ENCODE measurements at places on chromosomes 4 and X.

DNA sequence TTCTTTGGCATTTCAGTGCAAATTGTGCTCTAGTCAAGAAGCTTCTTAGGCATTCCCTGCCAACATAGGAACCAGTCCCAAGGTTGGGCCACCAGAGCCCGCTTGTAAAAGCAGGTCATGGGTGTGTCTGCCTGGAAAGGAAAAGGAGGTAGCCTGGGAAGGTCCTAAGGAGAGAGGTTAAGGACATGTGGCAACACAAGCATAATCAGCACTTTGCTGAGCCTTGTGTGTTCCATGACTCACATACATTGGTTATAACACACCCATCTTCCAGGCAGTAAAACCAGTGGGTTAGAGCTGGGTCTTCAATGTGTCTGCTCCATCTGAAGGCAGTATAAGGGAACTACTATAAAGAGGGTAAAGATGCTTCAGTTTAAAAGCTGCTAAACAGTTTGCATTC is 165.0 kb downstream of the FHIP1A start:
- DNase-seq, result no peak

DNA sequence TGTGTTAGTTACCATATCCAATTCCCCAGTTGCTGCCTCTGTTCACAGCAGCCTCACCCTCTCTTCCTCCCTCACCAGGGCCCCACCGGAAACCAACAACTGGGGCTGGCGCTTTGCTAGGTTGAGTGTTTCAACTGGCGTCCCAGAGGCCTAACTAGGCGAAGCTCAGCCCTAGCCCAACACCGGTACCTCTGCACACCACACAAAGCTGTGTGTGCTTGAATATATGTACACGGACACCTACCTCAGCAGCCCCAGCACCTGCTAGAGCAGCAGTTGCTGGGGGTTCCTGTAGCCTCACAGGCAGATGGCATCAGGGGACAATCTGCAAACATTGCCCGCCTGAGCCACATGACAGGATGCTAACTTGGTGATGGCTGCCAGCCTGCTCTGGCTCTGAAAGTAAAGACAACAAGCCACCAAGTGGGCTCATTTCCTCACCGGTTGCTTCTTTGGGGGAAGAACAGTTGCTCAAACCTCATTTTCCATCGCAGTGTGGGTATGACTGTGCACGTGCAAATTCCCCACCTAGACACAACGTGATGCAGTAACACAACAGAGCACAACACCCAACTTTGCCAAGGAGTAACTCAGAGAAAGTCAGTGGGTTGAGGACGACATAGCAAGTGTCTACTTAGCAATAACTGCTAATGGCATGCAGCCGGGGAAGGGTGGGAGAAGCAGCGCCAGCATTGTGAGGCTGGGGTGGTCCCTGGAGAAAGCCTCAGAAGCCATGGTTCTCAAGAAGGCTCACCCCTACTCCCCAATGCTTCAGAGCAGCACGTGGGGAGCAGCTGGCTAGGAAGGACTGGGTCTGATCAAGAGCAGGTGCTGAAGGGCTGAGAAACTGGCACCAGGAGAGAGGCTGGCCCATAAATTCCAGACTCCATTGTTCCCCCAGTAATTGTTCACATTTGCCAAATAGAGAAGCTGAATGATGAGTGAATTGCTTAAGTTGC is 139.5 kb downstream of the SH3KBP1 start:
- DNase-seq, result peak; percentile 13

DNA sequence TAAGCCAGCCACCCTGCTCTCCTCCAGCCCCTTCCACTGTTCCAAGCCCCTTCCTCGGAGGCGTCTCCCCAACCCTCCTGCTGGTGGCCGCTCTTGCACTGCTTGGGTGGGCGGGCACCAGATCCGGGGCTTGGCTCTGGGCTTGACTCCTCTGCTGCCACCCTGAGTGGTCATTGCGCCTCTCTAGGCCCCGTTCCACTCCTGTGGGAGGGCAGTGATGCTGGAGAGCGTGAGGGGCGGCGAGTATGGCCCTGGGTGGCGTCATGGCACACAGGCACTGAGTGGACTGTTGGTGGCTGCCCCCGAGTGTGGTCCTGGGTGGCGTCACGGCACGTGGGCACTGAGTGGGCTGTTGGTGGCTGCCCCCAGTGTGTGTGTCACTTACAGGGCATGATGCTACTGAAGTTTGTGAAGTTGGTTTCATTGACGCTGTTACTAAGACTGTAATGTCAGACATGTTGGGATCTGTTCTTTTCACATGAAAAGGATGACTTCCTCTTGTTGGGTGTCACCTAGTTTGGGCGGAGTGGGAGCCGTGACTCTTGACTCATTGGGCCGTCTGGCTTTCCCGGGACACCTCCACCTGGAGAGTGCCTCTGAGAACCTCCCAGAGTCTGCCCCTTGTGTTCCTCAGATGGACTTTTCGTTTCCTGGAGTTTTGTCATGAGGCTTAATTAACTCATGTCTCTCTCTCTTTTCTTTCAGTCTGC is 55.9 kb upstream of the HGFAC start:
- no peak for DNase-seq

- no peak for DNase-seq
Observed at GRCh38 chr4:7041801-7042502, 1.2 kb upstream of the TADA2B start.

DNA sequence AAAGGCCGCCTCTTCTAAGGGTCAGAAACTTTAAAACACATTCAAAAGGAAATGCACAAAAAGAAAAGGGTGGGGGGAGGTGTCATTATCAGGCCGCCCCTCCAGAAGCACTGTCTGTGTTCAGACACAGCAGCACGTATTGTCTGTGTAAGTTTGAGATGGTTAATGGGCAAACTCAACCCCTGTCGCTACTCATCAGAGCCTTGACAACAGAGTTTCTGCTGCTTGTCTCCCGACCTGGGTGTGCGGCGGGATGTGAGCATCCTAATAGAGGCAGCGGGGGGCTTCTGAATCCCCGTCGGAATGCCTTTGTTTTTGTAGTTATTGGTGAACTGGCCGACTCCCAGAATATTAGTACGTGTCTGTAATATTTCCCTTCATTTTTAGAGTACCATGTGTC is 158.9 kb downstream of the DCTD start:
- DNase-seq, result no peak

GRCh38 chr4:2357821-2358745 is 60.4 kb downstream of the ZFYVE28 start:
- DNase-seq, result no peak

DNA sequence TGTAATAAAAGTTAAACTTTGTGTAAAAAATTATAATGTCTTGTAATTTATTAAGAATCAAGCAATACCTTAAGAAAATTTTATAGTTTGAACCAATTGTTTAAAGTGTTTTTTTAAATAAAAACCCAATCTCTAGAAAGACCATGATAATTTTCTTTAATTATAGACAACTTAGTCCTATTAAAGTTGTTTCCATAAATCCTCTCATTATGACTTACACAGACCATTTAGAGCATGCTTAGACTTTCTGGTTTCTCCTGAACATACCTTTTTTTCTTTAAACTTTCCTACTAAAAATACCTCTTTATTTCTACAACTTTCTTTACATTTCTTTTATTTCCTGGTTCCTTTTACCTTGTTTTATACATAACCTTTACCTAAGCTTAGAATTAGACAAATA is 837.4 kb downstream of the PCDH19 start:
- no peak for DNase-seq

GRCh38 chrX:130108647-130109428 is 1.5 kb downstream of the ELF4 start:
- peak; percentile 39 for DNase-seq

- no peak for DNase-seq
Observed at GRCh38 chr4:38788317-38788716, 5.5 kb upstream of the TLR10 start.

GRCh38 chrX:136735601-136736000 is 45.1 kb downstream of the ARHGEF6 start:
- DNase-seq, result no peak

DNA sequence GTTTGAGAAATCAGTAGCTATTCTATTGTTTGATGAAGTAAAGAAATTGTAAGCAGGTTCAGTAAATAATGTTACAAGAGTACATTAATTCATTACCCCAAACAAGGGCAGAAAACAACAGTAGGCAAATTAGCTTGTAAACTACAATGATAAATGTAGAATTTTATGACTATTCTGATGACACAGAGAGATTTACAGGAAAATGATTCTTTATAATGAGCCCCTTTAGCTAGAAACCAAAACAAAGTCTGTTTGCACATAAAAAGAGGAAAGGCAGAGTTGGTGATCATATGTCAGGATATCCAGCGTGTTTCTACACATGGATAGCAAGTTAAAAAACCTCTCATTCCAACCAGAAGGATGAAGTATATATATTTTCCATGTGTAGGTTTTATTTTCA is 204.8 kb downstream of the CFAP299 start:
- no peak for DNase-seq

GRCh38 chrX:81564851-81565250 is 362.9 kb downstream of the SH3BGRL start:
- no peak for DNase-seq

Data from left ventricle myocardium inferior (tissue), 1 donor.